ENCODE measurements at places on chromosomes 5 and 9. TPM values are rescaled to one million over a fixed set of nuclear protein-coding genes. Genes with fewer than 3 reads are reported as not detected.

GRCh38 chr5:3056866-3057265, 305.4 kb upstream of the IRX2 start:
- no peak for DNase-seq

DNA sequence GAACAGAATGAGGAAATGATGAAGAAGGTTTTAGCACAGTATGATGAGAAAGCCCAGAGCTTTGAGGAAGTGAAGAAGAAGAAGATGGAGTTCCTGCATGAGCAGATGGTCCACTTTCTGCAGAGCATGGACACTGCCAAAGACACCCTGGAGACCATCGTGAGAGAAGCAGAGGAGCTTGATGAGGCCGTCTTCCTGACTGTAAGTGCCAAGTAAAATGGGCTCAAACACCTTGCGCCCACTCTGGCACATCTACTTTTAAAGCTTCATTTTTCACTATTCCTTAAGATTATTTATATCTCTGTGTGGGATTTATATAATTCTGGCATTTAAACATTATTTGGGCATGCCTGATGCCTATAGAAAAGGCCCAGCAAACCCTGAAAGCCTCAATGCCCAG, 55.6 kb downstream of the CMYA5 start:
- no peak for DNase-seq

DNA sequence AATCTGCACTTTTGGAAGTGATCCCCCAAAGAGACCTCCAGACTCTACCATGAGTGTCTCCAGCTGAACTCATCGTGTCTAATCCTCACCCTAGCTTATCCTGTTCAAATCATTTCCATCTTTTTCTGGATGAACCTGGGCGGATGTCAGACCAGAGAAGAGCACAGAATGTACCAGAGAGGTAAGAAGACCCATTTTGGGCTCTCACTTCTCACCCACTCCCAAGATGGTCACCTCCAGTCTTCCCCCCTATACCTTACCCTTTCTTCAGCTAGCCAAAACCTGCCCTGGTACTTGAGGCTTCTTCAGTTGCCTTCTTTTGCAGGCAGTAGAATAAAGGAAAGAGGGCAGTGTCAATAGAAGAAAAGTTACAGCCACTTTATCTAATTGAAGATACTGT, 27.9 kb upstream of the ANXA2R start:
- no peak for DNase-seq

DNA sequence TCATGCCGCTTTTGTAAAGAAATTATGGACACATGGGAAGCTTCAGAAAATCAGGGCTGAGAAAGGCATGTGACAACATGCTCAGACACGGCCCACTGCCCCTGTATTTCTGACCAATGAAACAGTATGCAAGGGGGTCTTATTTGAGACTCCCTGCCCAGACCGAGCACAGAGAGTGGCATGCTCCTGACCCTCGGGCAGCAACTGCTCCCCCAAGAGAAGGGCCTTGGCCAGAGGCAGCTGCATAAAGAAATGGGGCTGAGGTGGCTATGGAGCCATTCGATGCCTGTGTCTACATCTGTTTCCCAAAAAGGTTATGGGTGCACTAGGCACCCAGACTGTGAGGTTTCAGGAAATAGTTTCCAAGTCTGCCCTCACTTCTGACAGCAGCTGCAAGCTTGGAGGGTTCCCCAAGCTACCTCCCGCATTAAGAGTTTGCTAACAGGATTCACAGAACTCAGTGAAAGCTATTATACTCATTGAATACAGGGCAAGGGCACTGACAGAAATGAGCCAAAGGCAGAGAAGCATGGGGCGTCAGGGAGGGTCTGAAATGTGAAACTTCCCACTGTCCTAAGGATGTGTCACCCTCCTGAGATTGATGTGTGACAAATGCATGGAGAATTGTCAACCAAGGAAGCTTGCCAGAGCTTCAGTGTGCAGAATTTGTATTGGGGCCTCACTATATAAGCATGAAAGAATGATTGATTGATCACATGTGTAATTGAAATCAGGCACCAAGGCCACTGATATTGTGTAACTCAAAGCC, 94.3 kb downstream of the DAP start:
- no peak for DNase-seq

- no peak for DNase-seq
Observed at GRCh38 chr5:40204144-40204543, 475.6 kb upstream of the PTGER4 start.

- DNase-seq: peak; percentile 72
Observed at GRCh38 chr5:55600497-55601203, 65.9 kb upstream of the PLPP1 start.

- DNase-seq: no peak
Observed at GRCh38 chr5:21419383-21419782, 1431.4 kb upstream of the CDH18 start.

- DNase-seq: no peak
Observed at GRCh38 chr5:3995954-3996619, 400.5 kb downstream of the IRX1 start.

GRCh38 chr9:8649160-8649559, 849.6 kb upstream of the DMAC1 start:
- no peak for DNase-seq

DNA sequence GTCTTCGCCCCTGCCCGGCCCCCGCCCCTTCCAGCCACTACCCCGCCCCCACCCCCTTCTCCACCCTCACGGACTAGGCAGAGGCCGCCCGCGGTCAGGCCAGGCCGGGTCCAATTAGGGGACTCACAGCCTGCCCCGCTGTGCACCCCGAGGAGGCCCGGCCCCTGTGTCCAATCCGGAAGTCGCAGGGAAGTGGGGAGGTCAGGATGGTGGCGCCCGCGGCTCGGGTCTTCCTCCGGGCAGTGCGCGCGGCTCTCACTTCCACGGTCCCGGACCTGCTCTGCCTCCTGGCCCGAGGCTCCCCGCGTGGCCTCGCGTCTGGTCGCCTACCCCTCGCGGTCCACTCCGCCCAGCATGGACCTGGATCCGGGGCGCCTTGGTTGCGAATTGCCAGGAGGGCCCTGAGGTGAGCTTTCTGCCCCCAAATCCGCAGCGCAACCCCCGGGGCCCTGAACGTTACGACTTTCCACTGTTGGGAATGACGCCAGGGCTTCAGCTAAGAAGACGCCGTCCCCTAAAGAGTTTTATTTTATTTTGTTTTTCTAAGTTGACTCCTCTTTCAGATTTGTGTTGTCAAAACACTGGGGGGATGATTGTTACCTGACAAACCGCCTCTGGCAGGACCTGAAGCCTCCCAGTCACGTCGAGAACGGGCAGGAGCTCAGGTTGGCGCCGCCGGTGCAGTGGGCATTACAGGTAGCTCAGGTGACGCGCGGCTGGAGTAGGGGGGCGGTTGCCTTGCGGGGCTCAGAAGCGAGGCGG, 763 bp upstream of the IRX2 start:
- DNase-seq: no peak

DNA sequence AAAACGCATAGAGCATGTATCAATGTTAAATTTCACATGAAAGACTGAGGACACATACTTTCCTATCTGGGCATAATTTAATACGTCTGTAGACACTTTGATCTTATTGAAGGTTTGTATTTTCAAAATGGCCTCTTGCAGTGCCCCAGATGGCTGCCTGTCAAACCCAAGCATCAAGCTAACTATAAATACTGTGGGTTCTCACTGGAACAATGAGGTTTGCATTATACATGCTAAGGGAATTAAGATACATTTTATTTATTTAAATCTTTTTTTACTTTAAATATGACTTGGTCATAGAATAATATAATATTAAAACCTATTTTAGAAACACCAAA, 702.9 kb upstream of the GRAMD2B start:
- DNase-seq: no peak

DNA sequence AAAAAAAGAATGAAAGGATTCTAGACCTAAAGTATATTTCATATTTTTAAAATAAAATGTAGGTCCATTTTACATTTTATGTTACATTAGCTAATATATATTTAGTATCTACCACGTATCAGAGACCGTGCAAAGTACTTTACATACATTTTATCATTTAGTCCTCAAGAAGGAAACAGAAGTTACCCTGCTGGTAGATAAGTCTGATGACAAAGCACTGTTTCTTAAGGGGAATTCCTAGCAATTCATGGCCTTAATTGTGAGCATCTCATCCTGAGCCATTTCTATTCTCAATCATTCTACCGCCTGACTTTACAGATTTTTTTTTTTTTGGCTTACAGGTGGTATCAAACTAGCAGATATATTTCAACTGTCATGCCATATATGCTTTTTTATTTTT, 367.7 kb downstream of the PRELID2 start:
- DNase-seq: no peak

GRCh38 chr9:108674766-108675530, 180.8 kb downstream of the ACTL7B start:
- DNase-seq: no peak

DNA sequence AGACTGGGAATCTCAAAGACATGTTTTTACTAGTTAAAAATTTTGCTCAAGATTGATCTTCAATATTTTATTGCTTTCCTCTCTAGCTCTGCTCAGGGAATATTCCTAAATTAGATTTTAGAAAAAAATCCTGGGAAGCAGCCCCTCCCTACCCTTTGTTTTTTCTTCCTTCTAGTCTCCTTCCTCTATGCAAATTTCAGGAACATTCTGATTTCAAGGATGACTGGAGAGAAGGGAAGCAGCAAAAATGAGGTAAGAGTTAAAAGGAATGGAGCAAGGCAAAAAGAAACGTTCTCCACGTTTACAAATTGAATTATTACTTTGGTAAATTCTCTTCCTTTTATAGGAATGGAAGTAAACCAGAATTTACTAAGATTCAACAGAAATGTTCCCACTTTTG, 493.4 kb upstream of the TUSC1 start:
- no peak for DNase-seq

DNA sequence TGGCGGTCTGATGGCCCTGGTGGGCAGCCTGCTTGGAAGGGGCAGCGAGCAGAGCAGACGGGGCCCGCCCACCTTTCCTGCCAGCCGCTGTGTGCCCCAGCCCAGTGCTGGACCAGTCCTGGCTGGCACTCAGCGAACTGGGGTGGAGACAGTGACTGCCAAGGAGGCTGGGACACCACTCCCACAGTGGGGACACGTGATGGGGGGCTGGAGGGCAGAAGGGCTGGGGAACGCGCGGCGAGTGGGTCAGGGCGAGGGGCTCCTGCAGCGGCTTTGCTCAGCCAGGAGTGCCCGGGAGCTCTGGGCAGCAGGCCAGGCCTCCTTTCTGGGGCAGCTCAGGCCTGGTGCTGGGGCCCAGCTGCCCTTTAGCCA, 19.5 kb downstream of the NCS1 start:
- DNase-seq: no peak

DNA sequence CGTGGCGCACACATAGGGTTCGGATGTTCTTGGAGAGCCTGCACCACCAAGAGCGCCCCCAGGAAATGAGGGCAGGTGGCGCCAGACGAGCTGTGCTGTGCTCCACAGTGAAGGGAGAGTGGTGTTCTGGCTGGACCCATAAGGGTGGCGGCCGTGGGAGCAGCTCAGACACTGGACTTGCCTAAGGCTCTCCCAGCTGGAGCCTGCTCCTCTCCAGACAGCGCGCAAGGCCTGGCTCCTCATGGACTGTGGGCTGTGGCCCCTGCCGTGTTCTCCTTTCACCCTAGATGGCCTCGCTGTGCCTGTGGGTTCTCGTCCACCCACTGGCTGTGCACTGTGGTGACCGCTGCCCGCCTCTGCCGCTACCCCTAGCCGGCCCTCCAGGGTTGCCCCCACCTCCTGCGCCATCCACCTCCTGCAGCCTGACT, 92.9 kb downstream of the EHMT1 start:
- DNase-seq: no peak

DNA sequence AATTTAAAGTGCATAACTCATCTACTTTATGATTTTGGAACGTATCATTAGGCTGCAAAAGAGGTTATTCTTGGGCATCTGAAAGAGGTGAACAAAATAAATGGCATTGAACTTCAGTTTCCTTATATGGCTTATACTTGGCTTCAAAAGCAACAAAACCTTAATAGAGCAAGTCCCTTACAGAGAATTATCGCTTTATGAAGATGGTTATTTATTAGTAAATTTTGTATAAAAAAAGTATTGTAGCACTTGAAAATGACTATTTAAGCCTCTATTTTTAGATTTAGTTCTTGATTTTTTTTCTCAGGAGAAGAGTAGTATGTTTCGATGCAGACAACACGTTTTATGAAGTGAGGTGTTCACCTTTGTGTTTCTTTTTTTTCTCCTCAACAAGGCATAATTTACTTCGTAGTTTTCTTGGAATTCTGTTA, 2.0 kb downstream of the ERBIN start:
- DNase-seq: no peak

DNA sequence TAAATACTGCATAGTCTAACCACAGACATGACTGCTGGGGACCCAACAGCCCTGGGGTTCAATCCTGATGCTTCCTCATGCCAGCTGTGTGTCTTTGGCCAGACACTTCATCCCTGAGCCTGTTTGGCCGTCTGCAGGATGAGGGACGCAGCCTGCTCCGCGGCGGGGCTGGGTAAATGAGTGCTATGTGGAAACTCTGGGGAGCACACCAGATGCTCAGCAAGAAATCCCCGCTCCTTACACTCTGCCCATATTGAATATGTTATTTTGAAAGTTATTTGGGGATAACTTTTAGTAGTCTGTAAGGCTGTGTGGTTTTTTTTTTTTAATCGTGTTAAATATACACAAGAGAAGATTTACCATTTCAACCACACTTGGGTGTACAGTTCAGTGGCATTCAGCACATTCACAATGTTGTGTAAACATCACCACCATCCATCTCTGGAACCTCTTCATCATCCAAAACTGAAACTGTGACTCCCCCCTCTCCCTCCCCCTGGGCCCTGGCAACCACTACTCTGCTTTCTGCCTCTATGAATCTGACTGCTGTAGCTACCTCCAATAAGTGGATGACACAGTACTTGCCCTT, 42.7 kb downstream of the SH3PXD2B start:
- DNase-seq: no peak

GRCh38 chr9:93071464-93071863, 13.0 kb downstream of the SUSD3 start:
- no peak for DNase-seq

GRCh38 chr5:37272511-37272910, 23.3 kb upstream of the CPLANE1 start:
- no peak for DNase-seq

DNA sequence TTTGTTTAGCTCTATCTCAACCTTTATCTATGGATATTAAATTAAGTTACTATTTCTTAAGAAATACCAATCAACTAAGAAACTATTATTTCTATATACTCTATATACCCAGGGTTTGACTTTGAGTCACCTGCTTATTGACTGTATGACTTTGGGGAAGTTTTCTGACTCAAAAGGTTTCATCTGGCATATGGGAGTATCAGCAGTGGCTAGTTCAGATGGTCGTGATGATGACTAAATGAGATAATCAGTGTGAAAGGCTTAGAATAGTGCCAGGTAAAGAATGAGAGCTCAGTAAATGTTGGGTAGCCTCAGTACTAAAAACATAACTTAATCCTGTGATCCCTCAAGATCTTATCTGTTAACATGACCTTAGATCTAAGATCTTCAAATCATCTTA, 179.7 kb upstream of the ISL1 start:
- no peak for DNase-seq

PTPN3 gene
- total RNA-seq: 4.3 TPM

DCAF12 gene
- total RNA-seq: 27.5 TPM

SLC25A2 gene
- total RNA-seq: not detected

PCAT7 gene
- total RNA-seq: not detected

DOK3 gene
- total RNA-seq: 0.32 TPM

SLIT3 gene
- total RNA-seq: 128 TPM

LHX6 gene
- total RNA-seq: 141 TPM

EQTN gene
- not detected for total RNA-seq

ATOX1 gene
- total RNA-seq: 179 TPM

PLAC8L1 gene
- not detected for total RNA-seq
